ENCODE measurements at places on chromosomes 11 and 22.

- DNase-seq = no peak
Observed at GRCh38 chr22:39120983-39121382, 23.9 kb downstream of the APOBEC3H start.

DNA sequence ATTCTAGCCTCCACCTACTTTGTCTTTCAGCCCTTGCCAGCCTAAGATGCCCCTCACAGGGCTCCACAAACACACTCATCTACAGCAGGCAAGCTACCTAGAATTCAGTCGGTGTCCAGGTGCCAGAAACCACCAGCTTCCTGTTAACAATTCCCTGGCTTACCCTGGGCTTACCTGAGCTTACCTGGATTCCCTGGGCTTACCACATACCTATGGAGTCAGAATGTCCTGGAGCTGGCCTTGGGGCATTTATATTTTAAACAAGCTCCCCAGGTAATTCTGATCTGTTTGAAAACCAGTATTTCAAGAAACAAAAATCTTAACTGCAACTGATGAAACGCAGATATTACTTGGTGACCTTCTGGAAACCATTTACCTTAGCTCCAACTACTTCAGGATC, 123.6 kb downstream of the SLC1A2 start:
- no peak for DNase-seq

- no peak for DNase-seq
Observed at GRCh38 chr11:35298369-35298768, 121.0 kb downstream of the SLC1A2 start.

DNA sequence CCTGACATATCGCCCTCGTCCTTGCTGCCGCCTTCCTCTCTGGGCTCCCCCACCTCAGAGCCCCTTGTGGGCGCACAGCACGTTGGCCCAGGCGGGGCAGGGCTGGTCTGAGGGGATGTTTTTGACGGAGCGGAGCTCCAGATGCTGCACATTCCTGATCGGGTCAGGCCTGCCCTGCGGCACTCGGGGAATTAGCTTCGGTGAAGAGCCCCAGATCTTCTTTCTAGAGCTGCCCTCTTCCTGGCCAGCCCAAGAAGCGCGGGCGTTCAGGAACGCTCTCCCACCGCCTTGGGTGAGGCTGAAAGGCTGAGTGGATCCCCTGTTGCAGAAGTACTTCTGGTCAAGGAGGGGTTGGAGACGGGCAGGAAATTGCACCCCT, 12.1 kb downstream of the YPEL4 start:
- DNase-seq = no peak

- no peak for DNase-seq
Observed at GRCh38 chr11:96001037-96001436, 77.1 kb upstream of the MTMR2 start.

GRCh38 chr11:119625206-119625978, 103.6 kb downstream of the NECTIN1 start:
- no peak for DNase-seq
